ENCODE measurements at places on chromosomes 6 and 20.

GRCh38 chr6:4693173-4693970 is 82.8 kb upstream of the CDYL start:
- DNase-seq: no peak

DNA sequence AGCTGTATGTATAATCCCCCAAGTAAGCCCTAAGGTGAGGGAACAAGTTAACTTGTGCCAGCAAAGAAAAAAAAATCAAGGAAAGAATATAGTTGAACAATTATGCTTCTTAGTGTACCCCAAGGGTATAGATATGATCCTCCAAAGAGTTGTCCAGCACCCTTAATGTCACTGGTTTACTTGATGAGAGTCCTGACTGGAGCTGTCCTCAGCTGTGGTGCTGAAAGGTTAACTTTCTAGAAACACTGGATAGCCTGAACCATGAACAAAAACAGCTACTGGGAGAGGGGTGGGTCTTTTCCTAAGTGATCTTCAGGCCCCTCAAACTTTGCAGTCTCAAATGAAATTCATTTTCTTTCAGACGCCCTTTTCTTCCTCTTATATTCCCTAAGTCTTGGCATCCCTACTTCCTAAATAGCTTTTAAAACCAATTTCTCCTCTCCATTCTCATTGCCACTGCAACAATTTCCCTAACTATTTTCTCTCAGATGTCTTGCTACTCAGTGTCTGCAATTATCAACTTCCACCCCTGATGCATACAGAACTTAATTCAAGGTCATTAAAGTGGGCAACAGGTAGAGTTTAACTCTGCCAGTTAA is 83.5 kb upstream of the PROKR2 start:
- DNase-seq: no peak

- DNase-seq: no peak
Measured at GRCh38 chr20:57398901-57399535, 7.8 kb downstream of the RBM38 start.

- DNase-seq: no peak
Measured at GRCh38 chr6:135222623-135223022, 41.5 kb downstream of the MYB start.

GRCh38 chr6:162615016-162615705 is 112.4 kb downstream of the PRKN start:
- DNase-seq: no peak

DNA sequence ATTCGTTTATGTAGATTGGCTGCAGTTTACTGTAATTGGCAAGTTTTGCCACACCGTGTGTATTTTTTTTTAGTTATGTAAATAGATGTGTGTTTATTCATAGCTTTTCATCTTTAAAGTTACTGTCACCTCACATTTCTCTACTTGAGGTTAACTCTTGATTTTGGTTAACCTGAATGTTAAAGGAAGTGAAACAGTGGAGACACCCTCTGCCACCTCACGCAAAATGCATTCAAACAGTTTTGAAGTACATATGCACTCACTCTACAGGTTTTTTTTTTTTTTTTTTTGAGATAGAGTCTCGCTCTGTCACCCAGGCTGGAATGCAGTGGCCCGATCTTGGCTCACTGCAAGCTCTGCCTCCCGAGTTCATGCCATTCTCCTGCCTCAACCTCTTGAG is 17.7 kb downstream of the OR2A4 start:
- no peak for DNase-seq

DNA sequence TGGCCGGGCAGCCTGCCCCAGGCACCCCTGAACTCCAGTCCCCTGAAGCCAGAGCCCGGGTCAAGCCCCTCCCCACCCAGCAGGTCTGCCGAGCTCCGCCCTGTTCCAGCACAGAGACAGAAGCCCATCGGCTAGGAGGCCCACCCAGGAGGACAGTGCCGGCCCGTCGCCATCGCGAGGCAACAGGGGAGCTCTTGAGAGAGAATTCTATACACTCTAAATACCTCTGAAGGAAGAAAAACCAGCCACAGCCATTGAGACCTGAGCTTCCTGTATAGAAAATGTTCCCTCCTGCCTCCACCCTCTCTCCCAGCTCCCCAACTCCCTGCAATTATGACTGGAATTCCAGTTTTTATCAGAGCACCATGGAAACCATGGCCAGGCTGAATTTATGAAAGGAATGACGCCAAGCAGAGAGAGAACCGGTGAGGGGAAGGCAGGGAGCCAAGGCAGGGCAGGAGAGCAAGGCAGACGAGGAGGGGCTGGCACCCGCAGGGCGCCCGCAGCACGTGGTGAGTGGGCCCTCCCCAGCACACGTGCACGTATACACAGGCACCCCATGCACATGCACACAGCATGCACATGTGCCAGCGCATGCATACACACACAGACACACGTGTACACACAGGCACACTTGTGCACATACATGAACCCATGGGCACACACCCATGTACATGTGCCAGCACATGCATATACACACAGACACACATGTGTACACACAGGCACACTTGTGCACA is 27.6 kb upstream of the MRGBP start:
- no peak for DNase-seq

DNA sequence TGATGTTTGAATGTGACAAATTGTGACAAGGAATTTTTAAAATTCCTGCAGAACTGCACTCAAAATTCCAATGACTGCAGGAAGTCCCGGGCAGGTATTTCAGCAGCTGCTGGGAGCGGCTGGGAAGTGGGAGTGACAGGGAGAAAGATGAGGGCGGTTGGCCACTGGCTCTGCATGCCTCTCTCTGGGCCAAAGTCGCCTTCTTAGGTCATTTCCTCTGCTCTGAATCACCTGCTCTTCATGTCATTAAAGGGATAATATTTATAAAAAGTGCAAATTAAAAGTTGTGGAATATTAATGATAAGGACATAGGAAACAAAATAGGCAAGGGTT is 43.9 kb downstream of the RAMACL start:
- no peak for DNase-seq

DNA sequence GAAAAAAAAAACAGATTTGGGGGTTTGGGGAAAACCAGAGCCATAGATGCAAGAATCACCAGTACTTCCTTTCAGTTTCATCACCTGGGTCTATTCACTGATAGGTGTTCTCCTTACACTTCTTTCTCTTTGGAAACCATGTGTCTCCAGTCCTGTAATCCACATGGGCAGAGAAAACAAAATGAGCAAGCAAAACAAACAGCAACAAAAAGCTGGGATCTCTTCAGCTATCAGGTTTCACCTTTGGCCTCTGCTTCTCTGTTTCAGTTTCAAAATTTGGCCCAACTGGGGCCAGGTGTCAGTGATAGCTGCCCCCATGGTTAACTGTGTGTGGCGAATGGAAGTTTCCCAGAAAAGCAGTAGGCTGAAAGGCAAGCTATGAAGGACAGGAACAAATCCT is 220.0 kb upstream of the THBS2 start:
- DNase-seq: no peak

DNA sequence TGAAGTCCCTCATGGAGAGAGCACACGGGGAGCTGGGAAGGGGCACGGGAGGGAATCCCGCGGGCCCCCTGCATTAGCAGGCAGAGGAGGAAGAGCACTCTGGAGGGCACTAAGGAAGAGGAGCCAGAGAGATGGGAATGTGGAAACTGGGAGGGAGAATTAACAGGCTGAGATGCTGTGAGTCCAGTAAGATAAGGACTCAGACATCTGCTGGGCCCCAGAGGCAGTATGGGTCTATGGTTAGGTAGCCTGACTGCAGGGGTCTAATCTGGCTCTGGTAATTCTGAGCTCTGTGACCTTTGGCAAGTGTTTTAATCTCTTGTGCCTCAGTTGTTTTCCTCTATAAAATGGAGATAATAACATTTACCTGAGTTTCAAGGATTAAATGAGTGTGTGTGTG is 15.7 kb upstream of the SRSF3 start:
- no peak for DNase-seq

- DNase-seq: no peak
Measured at GRCh38 chr6:1049900-1050299, 262.0 kb upstream of the FOXQ1 start.

DNA sequence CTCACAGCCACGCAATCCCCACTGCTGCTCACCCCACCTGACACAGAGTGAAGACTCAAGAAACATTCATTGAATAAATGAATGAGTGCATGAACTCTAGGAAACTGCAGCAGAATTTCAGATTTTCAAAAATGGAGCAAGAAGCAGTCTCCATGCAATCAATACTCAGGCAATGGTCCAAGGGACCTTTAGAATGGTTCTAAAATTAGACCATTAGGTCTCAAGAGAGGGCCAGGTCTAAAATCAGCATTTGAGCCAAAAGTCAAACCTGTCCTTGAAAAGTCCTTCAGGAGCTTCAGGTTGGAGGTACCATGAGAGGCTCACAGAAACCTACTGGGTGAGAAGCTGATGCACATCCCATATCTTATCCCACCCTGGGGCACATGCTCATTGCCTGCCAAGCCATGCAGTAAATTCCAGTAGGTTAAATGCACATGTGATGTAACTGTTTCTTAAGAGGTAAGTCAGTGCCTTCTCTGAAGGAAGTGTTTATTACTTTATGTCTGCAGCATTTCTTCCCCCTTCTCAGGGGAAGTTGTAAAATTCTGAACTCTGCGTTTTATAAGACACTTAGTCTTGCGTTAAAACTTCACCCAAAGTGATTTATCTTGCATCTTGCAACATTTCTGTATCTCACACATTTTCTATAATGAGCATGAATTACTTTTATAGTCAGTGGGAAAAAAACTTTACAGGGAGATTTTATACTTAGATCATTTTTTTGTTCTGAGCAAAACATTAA is 126.6 kb downstream of the ADAT2 start:
- DNase-seq: no peak

DNA sequence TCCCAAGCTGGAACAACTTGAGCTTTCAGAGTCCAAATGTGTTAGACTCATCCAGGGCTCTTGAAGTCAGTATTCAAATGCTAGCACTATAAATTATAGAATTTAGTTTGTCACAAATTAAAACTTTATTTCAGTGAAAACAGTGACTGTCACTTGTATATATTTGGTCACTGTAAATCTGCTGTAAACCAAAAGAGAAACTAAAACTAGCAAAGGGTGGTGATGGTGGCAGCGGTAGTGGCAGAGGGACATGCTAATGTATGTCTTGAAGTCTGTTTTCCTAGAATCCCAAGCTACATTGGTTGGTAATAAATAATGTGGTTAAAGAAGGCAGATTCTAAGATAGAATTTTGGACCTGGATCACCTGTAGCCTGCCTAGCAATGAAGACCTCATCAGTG is 140.4 kb upstream of the CENPW start:
- DNase-seq: no peak

GRCh38 chr6:125944434-125944816 is 12.1 kb upstream of the HINT3 start:
- DNase-seq: no peak

GRCh38 chr20:56411759-56412472 is at the start of gene CASS4:
CASS4 (plus strand) TSS chr20:56412260; CDS start chr20:56412459, 199 bp downstream.
- no peak for DNase-seq

DNA sequence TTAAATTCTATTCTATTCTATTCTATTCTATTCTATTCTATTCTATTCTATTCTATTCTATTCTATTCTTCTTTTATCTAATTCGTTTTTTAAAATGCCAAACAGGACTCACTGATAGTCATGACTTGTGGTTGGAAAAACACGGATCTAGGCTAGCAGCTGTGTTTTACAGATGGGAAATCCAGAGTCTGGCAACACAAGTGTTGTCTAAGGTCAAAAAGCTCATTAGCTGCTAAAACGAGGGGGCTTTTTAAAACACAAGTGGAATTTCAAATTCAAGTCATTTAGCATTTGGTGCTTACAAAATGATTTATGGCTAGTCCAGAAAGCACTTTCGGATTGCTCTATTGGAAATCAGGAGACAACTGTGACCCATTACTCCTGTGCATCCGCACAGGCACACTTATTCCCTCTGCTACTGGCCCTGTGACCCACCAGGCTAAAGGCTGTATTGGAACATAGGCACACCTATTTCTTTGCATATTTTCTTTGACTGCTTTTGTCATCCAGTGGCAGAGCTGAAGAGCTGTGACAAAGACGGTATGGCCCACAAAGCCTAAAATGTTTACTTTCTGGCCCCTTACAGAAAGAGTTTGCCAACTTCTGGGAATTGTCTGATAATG is 17.8 kb upstream of the MLIP start:
- no peak for DNase-seq

GRCh38 chr6:76014626-76015530 is 57.6 kb downstream of the IMPG1 start:
- no peak for DNase-seq

DNA sequence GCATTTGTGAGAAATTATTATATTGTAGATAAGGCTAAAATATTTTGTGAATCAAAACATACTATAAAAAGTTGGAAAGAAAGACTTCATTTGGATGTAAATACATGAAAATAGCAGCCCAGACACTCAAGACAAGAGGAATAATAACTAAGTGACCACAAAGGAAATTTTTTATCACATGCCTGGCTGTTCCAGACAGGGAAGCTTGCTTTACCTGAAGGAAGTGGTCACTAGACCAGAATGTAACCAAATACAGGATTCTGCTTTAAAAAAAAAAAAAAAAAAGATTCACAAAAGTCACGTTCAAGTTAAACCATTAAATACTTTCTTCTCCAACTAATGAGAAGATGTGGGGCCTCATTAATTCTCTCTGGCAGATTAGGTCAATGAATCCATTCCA is 9.3 kb upstream of the HLA-DQB2 start:
- no peak for DNase-seq

DNA sequence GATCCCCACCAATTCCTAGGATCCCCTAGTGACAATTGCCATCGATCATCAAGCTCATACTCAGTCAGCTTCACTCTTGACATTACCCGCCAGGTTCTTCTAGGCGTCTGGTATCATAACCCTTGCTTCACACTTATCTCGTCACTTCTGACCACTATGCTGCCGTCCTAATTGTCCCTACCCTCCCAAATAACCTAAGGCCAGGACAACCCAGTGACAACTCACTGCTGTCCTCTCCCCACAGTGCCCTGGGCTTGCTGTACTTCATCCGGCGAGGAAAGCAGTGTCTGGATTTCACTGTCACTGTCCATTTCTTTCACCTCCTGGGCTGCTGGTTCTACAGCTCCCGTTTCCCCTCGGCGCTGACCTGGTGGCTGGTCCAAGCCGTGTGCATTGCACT is 3.7 kb downstream of the SYS1 start:
- no peak for DNase-seq

DNA sequence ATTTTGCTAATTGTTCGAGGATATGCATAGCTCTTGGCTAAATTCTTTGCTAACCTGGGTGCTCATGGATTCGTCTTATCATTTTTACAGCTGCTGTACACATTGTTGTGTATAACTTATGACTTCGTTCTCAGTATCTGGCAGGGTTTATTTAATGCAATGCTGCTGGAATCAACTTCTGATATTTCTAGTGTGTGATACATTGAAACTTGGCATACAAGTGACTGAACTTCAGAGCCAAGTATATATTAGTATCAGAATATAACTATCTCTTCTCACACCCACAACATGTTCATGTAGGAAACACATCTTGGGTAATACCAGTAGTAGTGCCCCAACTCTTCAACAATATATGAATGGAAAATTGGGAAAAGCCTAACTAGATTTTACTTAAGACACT is 764.2 kb downstream of the TENT5A start:
- no peak for DNase-seq

DNA sequence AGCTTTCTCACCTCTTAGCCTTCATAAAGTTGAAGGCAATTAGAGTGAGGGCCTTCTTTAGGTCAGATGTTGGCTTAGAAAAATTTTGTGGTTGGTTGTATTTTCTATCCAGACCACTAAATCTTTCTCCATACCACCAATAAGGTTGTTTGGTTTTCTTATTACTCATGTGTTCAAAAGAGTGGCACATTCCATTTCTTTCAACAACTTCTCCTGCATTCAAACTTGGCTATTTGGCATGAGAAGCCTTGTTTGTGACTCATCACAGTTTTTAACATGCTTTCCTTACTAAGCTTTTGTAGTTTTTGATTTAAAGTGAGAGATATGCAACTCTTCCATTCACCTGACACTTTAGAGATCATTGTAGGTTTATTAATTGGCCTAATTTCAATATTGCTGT is 949.6 kb downstream of the TBC1D32 start:
- DNase-seq: no peak

All from activated CD4-positive, alpha-beta T cell treated with anti-CD3 and anti-CD28 coated beads, Interleukin-2, amount 50 U/mL, for 24 hours (primary cell).